GM23248 (cell line): ENCODE measurements at places on chromosomes 6 and 20.

DNA sequence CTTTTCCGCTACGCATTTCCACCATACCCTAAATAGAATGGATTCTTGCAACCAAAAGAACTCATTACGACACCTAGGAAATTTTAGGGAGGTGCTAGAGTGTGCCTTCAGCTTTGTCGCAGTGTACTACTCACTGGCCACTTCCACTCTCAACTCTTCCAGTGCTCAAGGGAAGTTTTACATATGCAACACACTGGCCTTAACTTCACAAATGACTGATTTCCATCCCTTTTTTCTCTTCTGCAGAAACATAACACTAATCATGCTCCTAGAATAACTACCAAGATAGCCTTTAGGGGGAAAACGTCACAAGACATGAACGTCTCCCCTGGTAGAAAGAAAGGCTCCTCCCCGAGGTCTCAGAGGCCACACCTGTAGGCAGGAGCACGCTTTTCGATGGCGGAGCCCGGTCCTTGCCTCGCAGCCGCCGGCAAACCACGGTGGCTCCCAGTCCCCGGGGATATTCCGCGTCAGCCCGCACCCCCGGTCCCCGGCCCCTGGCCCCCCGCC is 584 bp downstream of the LYRM4 start:
- peak; percentile 78 for DNase-seq

DNA sequence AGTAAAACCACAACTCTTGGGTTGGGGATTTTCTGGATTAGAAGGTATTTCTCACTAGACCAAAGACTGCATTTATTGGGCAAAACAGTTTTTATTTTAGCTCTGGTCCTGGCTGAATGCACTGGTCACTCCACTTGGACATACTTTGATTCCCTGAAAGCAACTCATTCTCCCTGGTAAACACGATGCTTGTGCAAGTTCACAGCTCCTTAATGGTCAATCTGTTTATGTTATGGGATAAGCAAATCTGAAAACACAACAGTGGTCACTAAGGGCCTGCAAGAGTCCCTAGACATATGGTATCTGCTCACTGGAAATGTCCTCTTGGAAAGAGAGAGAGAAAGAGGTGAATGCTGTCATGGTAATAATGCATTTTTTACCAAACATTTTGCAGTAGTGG is 559.8 kb downstream of the CDH26 start:
- no peak for DNase-seq

- no peak for DNase-seq
Observed at GRCh38 chr6:37643851-37644672, 53.6 kb downstream of the MDGA1 start.

GRCh38 chr6:18477301-18477941 is 90.3 kb downstream of the RNF144B start:
- peak; percentile 75 for DNase-seq

DNA sequence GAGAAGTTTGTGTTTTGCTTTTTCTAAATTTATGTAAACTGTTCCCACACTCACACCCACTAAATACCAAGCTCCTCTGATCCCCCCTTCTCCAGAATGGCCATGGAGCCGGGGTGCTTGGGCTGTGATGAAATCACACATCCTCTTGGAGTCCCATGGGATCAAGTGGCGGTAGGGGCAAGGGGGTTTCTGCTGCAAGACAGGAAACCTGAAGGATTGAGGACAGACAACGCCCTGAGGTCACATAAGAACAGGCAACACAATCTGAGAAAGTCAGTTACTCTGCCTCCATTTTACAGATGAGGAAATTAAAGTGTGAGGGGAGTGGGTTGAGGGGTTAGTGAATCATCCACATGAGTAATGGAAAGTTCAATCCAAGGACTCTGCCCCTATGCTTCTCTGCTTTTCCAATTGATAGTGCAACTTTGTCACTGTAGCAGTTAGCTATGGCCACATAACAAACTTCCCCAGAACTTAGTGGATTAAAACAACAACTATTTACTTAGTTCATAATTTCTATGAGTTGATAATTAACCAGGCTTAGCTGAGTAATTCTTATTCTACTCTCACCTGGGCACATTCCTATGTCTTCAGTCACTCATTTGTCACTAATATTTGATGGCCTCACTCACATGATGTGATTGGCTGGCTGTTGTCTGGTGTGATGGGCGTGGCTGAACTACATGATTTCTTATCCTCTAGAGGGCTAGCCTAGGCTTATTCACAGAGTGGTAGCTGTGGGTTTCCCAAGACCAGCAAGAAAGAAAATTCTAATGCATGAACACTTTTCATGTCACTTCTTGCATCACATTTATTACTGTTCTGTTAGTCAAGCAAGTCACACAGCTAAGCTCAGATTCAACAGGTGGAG is 311.1 kb upstream of the RNF24 start:
- peak; percentile 27 for DNase-seq

GRCh38 chr6:40282986-40283385 is 304.2 kb downstream of the LRFN2 start:
- DNase-seq, result no peak

GRCh38 chr6:87027021-87027420 is 67.9 kb downstream of the CGA start:
- no peak for DNase-seq

DNA sequence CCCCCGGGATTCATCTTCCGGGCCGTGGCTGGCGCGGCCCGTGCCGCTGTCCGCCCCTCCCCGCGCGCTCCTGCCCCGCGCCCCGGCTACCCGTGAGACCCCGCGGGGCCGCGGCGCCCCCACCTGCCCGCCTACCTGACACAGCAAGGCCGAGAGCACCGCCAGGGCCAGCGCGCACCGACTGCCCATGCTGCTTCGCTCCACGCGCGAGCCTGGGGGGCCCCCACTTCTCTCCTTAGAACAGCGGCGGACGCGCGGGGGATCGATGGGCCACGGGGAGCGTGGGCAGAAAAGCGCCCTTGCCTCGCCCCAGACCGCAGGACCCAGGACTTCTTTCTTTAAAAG is 955 bp downstream of the DLL1 start:
- DNase-seq, result no peak

GRCh38 chr6:44442236-44442635 is 54.7 kb downstream of the CDC5L start:
- no peak for DNase-seq

DNA sequence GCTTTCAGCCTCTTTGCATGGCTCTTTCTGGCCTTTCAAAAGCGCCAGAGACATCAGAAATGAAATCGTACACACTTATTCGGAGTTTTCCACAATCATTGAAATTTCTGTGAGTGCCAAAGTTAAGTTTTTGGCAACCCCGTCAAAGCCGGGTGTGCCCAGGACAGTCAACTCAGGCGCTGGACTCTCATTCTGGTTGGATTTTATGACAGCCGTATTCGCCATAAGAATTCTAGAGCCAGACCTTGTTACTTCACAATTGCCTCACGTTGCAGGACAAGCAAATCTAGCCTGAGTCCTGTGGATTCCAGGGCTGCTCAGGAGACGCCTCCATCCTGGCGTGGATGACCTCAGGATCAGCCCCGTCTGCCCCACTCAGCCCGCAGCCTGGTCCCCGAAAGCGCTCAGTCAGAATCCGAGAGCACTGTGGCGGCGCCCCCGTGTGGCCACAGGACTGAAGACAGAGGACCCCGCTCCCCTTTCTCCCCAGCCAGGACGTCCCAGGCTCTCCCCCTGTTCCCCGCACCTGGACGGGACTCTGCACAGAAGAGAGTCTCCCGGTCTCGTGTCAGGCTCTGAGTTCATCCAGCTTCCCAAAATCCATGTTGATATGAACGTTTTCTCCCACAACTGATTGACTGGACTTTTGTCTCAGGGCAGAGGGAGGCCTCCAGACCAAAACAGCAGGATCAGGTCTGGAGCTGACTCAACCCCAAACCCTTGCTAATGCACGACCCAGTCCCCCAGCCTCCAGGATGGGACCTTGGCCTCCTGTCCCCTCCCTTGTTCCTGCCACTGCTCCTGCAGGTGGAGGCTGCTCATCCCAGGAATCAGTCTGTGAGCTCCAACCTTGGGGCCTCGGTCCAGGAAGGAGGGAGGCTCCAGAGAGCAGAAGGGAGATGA is 38.2 kb downstream of the MICA start:
- peak; percentile 87 for DNase-seq

DNA sequence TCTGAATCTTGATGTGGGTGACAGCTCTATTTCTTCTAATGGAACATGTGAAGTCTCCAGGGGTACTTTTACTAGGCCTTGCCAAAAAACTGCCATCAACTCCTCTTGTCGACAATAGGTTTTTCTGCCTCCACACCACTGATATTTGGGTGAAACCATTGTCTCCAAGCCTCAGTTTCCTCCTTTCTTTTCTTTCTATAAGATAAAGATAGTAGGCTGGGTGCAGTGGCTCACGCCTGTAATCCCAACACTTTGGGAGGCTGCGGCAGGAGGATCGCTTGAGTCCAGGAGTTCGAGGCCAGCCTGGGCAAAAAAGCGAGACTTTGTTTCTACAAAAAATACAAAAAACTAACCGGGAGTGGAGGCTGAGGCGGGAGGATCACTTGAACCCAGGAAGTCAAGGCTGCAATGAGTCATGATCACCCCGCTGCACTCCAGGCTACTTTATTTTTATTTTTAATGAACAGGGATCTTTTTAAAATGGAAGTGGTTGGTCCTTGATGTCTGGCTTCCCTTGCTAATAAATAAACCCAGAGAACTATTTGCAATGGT is 159.9 kb upstream of the TNFAIP3 start:
- no peak for DNase-seq

- DNase-seq, result peak; percentile 53
Observed at GRCh38 chr6:139982195-139982594, 607.7 kb upstream of the CITED2 start.

DNA sequence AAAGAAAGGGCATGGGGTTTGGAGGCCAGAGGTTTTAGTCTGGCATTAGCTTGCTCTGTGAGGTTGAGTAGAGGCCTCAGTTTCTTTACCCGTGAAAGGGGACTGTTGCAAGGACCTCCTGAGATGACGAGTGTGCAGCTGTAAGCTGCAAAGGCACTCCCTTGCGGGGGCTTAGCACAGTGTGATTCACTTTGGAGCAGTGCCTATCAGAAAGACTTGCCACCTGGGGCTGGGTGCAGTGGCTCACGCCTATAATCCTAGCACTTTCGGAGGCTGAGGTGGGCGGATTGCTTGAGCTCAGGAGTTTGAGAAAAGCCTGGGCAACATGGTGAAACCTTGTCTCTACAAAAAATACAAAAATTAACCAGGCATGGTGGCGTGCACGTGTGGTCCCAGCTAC is 7.5 kb upstream of the BAK1 start:
- DNase-seq, result no peak

DNA sequence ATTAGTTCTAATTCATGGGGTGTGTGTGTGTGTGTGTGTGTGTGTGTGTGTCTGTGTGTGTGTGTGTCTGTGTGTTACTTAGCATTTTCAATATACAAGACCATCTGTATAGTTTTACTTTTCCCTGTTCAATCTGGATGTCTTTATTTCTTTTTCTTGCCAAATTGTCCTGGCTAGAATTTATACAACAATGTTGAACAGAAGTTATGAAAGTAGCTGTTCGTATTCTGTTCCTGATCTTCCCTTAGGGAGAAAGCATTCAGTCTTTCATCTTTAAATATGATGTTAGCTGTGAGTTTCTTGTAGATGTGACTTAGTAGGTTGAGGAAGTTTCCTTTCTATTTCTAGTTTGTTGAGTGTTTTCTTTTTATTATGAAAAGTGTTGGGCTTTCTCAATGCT is 334.7 kb upstream of the RNF24 start:
- DNase-seq, result no peak

DNA sequence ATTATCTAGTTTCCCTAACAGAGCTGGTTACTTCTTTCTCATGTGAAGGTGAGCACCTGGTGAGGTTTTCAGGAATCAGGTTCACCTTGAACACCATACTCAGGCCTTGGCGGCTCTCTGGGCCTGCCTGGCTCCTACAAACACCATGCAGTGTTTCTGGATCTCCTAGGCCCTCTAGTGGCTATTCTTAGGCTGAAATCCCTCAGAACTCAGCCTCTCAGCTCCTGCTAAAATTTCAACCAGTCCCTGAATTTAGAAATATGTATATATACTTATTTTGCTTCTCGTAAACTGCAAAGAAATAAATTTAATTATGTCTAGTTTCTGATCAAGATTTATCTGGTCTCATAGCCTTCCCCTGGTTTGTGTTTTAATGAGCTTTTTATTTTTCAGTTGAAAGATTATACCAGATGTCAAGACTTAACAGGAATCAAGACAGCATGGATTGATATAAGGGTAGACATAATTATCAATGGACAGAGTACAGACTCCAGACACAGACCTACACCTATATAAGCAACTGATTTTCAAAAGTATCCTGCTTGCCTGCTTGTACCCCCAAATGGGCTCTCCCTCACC is 55.9 kb downstream of the ANKEF1 start:
- peak; percentile 75 for DNase-seq

GRCh38 chr6:90048206-90048967 is 154.1 kb downstream of the GJA10 start:
- peak; percentile 28 for DNase-seq

DNA sequence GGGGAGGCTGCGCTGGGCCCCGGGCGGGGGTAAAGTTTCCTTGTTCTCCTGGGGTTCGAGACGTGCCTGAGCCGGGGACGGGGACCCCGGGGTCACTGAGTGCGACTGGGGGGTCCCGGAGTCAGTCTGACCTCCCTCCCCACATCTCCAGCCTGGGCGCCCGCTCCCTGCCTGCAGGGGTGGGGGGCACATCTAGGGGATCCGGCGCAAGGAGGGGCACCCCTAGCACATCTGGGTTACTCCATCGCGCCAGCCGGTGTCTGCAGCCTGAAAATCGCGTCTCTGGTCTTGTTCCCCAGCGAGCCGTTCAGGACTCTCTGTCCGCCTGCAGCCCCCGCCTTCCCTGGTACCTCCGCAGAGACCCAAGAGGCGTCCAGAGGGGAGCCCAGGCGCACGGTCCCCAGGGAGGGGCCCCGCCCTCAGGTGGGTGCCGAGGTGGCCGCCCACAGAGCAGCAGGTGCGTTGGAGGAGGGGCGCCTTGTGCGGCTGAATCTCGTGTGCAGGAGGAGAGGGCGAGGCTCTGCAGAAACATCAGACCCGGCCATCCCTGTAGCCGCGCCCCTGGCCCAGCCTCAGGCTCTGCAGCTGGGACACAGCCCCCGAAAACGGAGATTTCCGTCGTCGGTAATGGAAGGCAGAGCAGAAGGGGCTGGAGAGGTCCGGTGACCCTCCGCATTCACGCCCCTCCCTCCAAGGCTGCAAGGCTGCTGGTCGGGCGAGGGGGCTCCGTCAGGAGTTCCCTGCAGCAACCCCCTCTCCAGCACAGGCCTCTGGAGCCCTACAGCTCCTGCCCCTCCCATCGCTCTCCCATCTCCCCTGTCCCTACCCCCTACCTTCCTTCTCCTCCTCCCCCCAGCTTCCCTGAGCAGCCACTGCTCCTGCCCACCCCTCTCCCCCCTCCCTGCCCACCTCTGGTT is 628 bp upstream of the CHRNA4 start:
- DNase-seq, result peak; percentile 18

- DNase-seq, result no peak
Observed at GRCh38 chr6:67112120-67112519, 1405.1 kb upstream of the EYS start.

DNA sequence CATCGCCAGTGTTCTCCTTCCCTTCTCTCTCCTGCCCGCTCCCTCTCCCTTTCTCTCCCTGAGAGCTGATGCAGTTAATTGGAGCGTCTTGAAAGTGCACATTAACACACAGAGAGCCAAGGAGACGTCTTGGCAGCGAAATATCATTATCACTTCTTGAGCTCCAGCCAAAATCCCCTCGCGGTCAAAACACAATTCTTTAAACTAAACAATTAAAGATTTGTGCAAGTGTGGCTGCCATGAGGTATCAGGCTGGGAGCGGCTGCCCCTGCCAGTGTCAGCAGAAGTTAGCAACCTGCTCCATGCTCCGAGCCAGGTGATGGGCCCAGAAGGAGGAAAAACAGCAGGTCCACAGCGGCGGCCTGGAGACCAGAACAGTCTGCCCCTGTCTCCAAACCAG is 100.9 kb upstream of the FOXP4 start:
- no peak for DNase-seq
